Activated T-helper 2 cell treated with anti-CD3 and anti-CD28 coated beads, Interferon-gamma antibody, Interleukin-2, Interleukin-4, amounts not matched to agents 10 μg/mL and 5 μg/mL and 100 μg/mL, durations not matched to agents 14 hours and 24 hours and 36 hours (primary cell): ENCODE measurements at places on chromosomes 13 and 19. TPM values are rescaled to one million over a fixed set of nuclear protein-coding genes. Genes with fewer than 3 reads are reported as not detected.
A peak's percentile ranks its signal among the peaks of the same experiment; 100 is the strongest.

GRCh38 chr19:30449078-30449590, 77.0 kb downstream of the ZNF536 start:
- no peak for DNase-seq
- no peaks in the 10 kb centered on the region for H3K36me3 ChIP-seq
- H3K4me3 ChIP-seq, result no peak overlapping the region
- H3K27ac ChIP-seq, result no peak overlapping the region
- peaks cover 2% of the 10 kb centered on the region for H3K27me3 ChIP-seq
- no peaks in the 10 kb centered on the region for H3K4me1 ChIP-seq

DNA sequence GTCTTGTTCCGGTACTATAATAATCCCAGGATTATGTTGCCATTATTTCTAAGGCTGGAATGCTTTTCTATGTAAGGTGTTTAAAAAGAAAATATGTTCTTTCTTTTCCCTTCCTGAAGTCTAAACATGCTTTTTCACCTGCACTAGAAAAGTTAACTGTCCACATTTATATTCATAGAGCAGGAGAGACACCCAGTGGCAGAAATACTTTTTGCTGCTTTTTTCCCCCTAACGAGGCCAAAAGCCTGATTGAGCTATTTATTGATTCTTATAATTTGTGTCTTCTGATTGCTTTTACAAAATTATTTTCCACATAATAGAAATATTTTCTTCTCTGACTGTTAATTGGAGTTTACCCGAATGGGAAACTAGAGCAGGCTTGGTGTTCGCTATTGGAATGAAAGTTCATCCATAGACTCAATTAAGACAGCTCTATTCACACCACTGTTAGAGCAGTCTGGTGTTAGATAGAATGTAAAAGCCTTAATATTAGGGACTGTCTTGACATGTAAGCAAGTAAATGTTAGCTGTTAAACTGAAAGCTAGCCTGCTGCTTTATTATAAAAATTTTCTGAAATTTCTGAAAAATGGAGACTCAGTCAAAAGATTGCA, 15.8 kb downstream of the GPR180 start:
- H3K27me3 ChIP-seq, result no peaks in the 10 kb centered on the region
- H3K36me3 ChIP-seq, result peaks cover 37% of the 10 kb centered on the region
- H3K27ac ChIP-seq, result no peak overlapping the region

DNA sequence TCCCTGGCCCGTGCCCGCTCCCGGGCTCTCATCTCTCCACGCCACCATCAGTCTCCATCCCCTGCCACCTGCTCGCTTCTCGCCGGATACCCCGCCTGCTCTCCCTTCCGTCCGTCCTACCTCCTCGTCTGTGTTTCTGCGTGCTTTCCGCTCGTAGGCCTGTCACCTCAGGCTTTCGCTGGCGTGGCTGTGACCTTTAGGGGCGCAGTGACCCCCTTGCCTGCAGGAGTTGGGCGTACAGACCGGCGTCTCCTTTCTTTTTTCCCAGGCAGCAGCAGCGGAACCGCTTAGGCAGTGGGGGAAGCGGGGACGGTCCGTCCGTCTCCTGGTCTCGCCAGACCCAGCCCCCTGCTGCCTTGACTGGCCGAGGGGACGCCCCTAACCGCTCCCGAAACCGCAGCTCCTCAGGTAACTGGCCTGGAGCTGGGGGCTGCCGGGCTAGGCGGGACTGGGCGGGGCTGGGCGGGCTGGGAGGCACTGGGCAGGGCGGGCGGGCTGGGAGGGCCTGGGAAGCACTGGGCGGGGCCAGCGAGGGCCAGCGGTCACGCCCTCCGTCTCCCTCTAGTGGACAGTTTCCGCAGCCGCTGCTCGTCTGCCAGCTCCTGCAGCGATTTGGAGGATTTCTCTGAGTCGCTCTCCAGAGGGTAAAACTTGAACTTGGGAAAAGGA, 6.3 kb downstream of the PGLYRP1 start:
- peaks cover 18% of the 10 kb centered on the region for H3K27me3 ChIP-seq
- H3K4me3 ChIP-seq, result peak overlapping the region; percentile 85
- H3K36me3 ChIP-seq, result peaks cover 14% of the 10 kb centered on the region

GRCh38 chr13:72151241-72151640, 284.2 kb upstream of the DACH1 start:
- no peak overlapping the region for H3K27ac ChIP-seq
- H3K27me3 ChIP-seq, result no peaks in the 10 kb centered on the region
- H3K4me3 ChIP-seq, result no peak overlapping the region
- H3K36me3 ChIP-seq, result no peaks in the 10 kb centered on the region
- no peak for DNase-seq
- no peaks in the 10 kb centered on the region for H3K4me1 ChIP-seq

GRCh38 chr13:20882206-20882605, 20.3 kb downstream of the XPO4 start:
- peaks cover 14% of the 10 kb centered on the region for H3K4me1 ChIP-seq
- no peaks in the 10 kb centered on the region for H3K27me3 ChIP-seq
- H3K4me3 ChIP-seq, result no peak overlapping the region
- H3K36me3 ChIP-seq, result peaks cover 21% of the 10 kb centered on the region
- no peak overlapping the region for H3K27ac ChIP-seq

GRCh38 chr19:2266183-2266993, 10.2 kb upstream of the JSRP1 start:
- peaks cover 15% of the 10 kb centered on the region for H3K36me3 ChIP-seq
- H3K27me3 ChIP-seq, result no peaks in the 10 kb centered on the region
- H3K4me1 ChIP-seq, result peaks cover 9% of the 10 kb centered on the region
- no peak overlapping the region for H3K27ac ChIP-seq
- DNase-seq, result no peak

DNA sequence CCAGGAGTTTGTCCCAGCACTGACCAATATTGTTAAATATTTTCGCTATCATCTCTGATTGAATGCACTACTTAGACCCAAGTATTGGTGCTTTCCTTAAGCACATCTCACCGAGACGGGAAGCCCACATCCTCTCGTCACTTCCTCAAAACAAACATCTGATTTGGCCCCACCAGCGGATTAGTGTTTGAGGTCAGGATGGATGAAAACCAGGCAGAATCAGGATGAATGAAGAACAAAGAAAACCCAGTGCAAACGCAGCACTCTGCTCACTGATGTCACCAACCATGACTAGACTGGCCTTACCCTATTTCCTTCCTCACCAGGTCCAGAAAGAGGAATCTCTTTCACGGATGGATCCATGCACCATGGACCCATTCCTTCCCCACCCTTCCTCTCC, 6.0 kb downstream of the PLAUR start:
- H3K4me1 ChIP-seq, result peaks cover 20% of the 10 kb centered on the region
- peak overlapping the region; percentile 4 for H3K4me3 ChIP-seq
- no peaks in the 10 kb centered on the region for H3K27me3 ChIP-seq

RHPN2 gene
- 3.5 and 5.0 TPM in 2 replicates for total RNA-seq
